ENCODE measurements at places on chromosomes 3 and 15.

- DNase-seq: no peak
These were observed 38.8 kb downstream of the SLMAP start for GRCh38 chr3:57794951-57795350.

DNA sequence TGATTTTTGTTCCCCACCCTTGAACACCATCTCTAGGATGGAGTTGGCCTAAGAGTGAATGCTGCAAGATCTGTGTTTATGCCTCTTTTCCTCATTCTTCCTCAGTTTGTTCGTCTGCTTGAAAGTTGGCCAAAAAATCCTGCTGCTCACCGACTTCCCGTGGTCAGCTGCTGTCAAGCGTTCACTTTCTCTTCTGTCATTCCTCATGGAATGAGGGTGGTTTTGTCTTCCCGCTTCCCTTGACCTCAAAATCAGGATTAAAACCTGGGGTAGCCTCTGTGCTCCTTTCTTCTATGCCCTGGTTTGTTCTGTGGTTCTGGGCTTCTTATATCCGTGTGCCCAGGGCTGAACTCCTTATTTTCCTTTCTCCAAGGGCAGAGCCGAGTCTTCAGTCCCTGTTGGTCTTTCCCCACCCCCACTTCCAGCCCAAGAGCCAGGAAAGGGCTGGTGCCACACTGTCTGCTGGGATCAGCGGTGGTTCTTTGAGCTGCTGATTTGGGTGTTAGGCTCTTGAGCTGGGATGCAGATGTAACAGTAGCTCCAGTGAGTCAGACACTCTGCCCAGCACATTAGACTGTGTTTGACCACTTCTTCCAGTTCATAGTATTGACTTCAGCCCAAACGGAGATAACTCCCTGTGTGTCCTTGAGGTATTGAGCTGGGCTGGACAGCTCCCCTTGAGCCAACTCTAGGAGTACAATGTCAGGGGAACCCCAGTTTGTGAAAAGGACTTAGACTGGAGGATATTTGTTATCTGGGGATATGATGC is 2.3 kb downstream of the SERF2 start:
- DNase-seq: no peak

DNA sequence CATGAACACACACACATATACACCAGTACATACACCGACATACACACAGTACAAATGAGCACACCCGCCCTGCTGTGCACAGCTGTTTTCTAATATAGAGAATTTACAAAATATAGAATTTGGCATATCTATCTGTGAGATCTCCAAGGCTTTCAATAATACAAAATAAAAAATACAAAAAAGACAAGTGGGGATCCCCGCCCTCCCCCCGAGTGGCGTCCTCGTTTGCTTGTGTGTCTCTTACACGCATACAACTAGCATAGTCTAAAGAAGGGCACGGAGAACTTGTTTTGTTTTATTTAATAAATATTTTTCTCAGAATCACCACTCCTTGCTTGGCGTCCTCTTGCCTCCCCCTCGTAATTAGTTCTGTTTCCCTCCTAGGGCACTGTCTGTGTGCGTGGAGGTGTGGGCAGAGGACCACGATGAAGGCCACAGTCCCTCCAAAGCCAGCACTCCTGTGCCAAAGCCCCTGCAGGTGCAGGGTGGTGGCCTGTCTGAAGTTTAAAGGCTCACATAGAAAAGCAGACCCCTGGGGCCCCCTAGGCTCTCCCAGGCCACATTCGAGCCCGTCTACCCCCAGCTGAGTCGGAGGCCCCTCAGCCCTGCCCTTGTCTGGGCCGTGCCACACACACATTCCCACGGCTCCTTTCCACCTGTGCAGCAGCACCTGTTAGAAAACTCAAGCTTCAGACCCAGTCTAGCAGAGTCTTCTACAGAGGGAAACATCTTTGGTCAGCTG is 82.1 kb downstream of the SEC22A start:
- DNase-seq: no peak

DNA sequence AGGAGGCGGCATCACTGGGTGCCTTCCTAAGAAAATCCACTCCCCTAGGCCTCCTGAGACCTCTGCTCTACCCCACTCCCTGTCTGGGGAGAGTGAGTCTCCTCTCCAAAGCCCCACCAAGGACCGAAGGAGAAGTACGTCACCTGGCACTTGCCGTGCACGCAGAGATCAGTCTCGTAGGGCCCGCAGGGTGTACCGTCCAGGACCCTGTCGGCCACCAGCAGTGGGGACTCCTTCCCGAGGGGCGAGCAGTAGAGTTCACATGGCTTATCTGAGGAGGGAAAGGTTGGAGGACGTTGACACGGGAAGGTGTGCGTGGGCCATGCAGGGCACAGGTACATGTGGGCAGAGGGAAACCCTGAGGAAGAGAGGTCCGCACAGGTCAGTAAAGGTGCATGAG is 232.9 kb downstream of the ADAMTS17 start:
- no peak for DNase-seq

- DNase-seq: no peak
These were observed 196.2 kb upstream of the NSMCE3 start for GRCh38 chr15:29465816-29466215.

DNA sequence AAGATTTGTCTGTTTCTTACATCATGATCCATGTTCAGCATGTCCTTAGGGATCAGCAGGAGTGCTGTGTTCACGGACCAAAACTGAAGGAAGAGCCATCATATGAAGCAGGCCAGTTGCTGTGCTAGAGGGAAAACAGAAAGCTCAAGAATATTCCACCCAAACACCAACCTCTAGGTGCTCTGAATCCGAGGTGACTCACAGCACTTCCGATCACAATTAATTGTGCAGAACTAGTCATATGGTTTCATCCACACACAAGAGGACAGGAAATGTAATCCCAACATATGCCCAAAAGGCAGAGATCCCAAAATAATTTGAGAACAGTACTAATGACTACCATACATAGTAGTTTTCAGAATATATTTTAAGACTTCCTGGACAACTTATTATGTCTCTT is 257.9 kb upstream of the KCNH8 start:
- DNase-seq: no peak

Measured in T-helper 1 cell (primary cell).